ENCODE measurements at places on chromosomes 2 and 18.

GRCh38 chr2:45339253-45339652 lies 271.8 kb downstream of the SRBD1 start:
- no peak for DNase-seq

DNA sequence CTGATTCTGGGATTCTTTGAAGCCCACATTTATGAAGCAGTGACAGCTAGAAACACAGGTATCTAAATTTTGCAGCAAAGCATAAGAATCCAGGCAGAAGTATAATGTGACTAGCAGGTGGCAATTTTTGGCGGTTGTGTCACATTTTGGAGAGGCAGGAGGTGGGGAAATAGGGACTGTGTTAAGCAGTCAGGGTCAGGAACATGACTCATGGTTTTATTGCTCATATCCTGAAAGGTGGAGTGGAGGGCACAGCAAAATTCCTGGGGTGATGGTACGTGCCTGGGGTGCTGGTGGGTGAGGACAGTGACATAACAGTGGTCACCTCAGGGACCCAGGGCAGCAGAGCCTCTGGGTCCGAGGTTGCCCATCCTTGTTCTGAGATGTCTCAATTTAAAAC lies 63.5 kb upstream of the TTN start:
- DNase-seq, result no peak

DNA sequence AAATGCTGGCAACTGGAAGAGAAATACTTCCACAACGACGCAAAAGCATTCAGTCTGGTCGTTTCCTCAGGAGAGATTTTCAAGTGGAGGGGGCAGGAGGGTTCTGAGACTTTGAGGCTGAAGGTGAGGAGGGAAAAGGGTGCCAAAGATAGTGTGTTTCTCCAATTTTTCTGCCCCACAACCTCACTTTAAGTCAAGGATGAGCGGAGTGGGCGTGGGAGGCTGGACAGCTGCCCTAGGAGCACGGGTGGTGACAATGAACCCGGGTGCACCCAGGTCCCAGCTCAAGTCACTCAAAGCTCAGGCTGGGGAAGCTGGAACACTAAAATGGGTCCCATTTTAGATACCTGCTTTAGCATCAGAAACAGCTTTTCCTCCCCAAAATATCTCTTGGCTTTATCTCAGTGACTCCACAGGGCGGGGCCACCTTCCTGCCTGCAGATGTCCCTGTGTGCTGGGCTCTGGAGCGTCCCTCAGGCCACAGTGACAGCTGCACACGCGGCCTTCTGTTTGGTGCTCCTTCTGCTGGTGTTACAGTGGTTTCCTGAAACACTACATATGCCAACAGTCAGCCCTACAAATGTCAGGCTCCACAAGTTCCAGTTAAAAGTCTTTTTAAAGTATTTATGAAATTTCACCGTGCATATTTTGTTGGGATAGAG lies 1.4 kb upstream of the MBP start:
- DNase-seq, result peak; percentile 26

- DNase-seq, result no peak
Observed at GRCh38 chr2:196479350-196479749, 160.2 kb upstream of the CCDC150 start.

DNA sequence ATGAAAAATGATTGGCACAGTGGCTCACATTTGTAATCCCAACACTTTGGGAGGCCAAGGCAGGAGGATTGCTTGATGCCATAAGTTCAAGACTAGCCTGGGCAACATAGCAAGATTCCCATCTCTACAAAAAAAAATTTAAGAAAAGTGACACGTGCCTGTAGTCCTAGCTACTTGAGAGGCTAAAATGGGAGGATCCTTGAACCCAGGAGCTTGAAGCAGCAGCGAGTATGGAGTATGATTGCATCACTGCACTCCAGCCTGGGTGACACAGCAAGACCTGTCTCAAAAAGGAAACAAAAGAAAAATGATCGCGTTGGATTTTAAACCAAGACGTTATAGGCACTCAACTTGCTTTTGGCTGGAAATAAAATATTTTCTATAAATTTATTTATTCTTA lies 37.8 kb upstream of the CREB1 start:
- DNase-seq, result no peak

DNA sequence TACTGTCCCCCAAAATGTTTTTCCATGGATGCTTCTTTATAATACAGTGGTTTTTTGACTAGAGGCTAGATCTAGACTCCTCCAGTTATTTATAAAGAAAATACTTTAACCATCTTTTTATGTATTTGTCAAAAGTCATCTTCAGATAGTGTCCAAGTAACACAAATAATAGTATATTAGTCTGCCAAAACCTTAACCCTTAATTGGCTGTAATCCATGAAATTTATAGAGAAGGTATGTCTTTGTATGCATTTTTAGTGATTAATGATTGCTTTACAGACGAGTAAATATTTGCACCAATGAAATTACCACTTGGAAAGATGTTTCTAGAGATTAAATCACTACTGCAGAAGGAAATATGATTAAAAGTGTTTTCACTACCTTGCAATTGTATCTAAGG lies 451.8 kb upstream of the NRXN1 start:
- DNase-seq, result no peak

DNA sequence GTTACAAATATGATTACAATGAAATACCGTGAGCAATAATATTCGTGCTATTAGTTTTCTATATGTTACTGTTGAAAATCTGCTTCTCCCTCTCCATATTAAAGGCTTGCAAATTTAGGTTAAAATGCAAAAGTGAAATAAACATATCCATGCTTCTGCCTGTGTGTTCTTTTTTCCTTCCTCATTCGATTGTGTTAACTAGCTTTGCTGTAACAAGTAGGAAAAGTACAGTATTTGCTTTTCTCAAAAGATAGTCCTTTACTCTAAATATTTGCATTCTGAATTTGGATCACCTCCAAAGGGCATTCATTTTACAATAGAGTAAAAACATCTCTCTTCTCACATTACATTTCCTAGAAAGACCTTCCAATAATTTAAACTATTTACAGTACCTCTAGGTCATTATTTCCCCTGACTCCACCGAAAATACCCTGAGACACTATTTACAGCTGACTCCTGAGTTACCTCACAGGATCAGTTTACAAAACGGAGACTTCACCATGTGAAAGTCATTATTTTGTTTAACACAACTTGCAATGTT lies 835.0 kb upstream of the FANCL start:
- DNase-seq, result no peak

GRCh38 chr2:187991389-187991788 lies 300.3 kb upstream of the GULP1 start:
- no peak for DNase-seq

DNA sequence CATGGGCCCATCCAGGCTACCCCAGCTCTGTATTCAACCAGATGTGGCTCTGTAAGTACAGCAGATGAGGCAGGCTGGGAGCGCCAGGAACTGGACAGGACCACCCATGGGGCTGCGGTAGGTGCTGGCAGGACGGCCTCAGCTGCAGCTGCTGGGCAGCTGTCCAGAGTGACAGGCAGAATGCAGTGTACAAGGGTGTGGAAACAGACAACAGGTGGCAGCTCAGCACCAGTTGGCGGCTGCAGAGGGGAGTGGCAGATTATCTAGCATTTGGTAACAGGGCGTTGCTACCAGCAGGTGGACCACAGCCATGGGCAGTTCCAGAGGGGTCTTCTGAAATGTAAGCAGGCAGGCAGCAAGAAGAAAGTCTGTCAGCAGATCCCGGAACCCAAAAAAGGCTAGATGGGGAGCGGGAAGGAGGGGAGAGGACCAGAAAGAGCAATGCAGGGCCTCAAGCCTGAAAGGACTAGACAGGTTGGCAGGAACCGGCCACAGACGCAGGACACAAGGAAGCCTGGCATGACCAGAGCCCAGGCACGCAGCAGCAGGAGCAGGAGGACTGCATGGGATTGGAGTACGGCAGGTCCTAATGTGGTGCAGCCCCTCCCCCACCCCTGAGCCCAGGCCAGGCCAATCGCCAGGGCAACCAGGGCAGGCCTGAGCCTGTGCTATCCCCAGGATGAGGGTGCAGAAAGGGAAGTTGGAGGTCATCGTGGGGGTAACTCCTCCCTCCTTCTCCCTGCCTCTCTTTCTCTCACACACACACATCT lies 24.7 kb downstream of the PKDCC start:
- DNase-seq, result peak; percentile 88

- DNase-seq, result no peak
Observed at GRCh38 chr2:237097911-237098702, 12.4 kb downstream of the COPS8 start.

- no peak for DNase-seq
Observed at GRCh38 chr18:80167331-80167730, 58.3 kb downstream of the ADNP2 start.

DNA sequence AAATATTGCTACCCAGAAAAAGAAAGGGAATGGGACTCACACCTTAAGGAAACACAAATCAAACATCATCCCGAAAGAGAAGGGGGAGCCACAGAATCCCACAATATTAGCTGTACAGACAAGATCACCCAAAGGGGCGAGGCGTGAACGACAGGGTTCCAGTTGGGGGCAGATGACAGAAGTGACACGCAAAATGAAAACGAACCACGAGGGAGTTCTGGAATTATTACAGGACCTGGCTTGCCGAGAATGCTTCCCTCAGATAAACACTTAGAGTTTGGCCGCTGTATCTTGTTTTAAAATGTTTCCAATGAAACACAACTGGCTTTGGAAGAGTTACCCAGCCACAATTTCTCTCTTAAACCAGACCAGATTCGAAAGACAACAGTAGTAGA lies 60.4 kb downstream of the C2orf76 start:
- no peak for DNase-seq

DNA sequence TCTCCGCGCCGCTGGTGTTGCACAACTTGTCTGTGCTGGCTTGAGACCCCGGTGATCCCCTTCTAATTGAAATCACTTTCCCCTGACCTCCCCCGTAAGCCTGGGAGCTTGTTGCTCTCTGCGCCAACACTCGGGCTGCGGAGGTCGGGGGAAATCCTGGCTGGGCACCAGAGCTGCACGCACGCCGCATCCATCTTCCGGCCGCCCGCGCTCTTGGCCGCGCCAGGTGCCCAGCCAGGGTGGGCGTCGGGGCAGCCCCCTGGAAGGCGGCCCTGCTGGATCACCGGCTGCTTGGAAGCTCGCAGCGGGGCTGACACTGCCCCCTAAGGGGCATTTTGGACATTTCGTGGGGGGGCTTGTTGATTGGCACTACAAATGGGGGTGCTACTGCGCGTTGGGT lies 280.3 kb upstream of the SKOR2 start:
- DNase-seq, result peak; percentile 1

DNA sequence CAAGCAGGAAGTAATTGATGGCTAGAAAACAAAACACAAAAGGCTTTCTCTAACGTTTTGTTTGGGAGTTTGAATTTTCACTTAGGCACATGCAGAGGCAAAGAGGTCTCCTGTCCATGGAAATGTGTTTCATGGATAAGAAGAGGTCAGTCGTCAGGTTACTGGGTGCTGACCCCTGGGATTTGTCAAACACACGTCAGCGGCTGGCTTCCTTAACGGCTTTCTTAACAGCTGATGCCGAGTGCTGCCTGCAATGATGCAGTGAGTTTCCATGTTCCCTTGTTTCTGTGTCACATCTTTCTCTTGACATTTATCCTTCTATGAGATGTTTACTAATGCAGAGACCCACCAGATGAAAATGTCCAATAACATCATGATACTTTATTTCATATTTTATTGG lies 31.7 kb downstream of the GPR39 start:
- no peak for DNase-seq

- DNase-seq, result no peak
Observed at GRCh38 chr2:188391354-188391753, 99.7 kb downstream of the GULP1 start.

DNA sequence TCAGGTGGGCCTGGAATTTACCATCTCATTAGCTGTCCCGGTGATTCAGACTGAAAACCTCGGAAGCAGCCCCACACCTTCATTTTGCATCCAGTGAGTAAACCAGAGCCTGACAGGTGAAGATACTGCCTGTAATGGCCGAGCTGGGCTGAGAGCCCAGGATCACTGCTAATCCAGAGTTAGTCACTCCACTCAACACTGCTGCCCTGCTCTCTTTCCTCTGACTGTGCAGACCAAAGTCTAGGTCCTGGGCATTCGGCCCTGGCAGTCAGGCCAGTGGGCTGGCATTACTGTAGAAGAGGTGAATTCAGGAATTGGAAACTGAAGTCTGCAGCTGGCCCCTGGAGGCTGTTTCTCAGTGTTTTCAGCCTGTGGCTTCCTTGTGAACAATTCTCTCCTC lies 44.3 kb downstream of the TMEM17 start:
- DNase-seq, result no peak

DNA sequence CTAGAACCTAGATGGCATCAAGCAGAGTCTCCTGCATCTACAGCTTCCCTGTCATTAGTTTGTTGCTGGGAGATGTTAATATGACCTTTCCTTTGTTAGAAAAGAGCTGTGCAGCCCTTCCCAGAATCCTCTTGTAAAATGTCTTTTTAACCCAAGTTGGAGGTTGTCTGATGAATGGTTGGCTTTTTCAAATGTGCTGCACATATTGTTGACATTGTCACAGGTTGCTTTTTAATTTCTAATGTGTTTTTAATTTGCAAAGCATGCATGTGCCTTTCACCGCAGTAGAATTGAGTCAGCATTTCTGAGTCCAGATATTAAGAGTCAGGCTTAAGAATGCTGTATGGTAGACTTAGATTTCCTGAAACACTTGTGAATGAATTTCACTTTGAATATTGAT lies 120.8 kb downstream of the GREB1L start:
- no peak for DNase-seq

GRCh38 chr2:47301277-47301618 lies 101.7 kb upstream of the MSH2 start:
- no peak for DNase-seq

- peak; percentile 79 for DNase-seq
Observed at GRCh38 chr18:38751898-38752297, 1186.3 kb upstream of the CELF4 start.

GRCh38 chr2:237130562-237131421 lies 45.1 kb downstream of the COPS8 start:
- no peak for DNase-seq

GRCh38 chr18:45171679-45172191 lies 443.5 kb upstream of the SLC14A2 start:
- no peak for DNase-seq

DNA sequence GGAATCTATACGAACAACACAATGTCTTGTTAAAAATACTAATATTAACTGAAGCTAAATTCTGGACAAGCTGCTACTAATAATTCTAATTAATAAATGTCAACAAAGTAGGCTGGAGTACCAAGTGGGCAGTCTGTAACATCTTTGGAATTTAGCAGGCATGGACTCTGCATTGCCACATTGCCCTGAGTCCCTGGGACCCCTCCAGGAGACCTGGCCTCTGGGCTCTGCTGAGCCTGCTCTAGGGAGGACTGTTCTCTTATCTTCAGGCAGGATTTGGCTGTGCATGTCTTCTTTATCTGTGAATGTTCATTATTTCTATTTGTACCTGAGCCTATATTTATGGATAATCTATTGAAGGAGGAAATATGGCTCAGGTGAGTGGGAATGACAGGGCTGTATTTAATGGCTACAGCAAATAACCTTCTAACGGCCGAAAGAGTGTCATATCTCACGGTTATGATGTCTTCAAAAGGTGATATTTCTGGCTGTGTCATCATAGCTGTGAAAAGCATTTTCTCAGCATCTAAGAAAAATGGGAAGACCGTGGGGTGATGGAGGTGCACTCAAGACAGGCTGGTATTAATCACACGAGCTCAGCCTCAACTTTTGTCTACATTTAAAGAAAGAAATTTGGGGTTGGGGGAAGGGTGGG lies 28.6 kb upstream of the SETBP1 start:
- DNase-seq, result no peak

Data from lung (tissue), 17 donors.